Activated naive CD4-positive, alpha-beta T cell treated with anti-CD3 and anti-CD28 coated beads, Interleukin-2, amount 50 U/mL, for 16 hours (primary cell): ENCODE measurements at places on chromosomes 1 and 21.
A peak's percentile ranks its signal among the peaks of the same experiment; 100 is the strongest.

- DNase-seq, result no peak
Measured at GRCh38 chr21:21079646-21080045, 81.4 kb downstream of the NCAM2 start.

DNA sequence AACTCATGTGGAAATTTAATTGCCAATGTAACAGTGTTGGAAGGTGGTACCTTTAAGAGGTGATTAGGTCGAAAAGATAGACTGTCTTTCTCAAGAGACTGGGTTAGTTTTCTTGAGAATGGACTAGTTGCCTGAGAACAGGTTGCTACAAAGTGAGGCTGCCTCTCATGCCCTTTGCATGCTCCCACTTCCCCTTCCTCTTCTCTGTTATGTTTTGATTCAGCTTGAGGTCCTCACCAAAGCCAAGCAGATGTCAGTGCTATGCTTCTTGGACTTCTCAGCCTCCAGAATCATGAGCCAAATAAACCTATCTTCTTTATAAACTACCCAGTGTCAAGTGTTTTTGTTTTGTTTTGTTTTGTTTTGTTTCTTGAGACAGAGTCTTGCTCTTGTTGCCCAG, 187.0 kb upstream of the RUNX1 start:
- no peak for DNase-seq

DNA sequence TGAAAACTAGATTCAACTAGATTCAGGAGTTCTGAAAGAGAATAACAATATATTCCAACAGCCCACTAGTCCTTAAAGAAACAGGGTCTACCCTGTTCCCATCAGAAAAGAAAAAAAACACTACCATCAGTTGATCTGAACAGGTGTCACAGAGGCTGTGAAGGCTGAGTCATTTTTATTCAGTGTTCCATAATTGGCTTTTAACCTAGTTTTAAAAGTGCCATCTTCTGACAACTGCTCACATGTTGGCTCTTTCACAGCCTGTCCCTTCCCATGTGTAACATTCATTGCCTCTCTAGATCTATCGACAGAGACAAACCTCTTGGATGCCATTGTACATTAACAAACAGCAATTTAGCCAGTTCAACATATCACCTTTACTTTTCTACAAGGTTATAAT, 243.7 kb downstream of the TBX15 start:
- no peak for DNase-seq

DNA sequence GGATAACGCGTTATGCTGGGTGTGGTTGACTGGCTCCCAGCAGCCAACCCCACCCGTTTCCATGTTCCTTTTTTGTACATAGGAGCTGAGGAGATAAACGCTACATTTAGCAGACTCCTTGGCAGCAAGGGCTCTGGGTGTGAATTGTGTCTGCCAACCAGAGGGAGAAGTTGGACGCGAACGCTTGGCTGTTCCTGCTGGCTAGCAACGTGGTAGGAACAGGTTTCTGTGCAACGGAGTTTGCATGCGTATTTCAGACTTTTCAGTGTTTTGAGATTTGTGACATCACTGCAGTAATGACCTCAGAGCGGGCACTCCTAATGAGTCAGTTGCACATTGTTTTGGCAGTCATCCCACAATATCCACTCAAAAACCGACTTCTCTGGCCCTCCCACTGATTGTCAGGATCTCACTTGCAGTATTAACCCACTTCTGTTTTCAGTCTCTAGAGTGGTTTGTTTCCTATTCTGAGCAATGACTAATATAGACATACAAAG, 98.7 kb upstream of the RGS1 start:
- DNase-seq, result no peak

GRCh38 chr1:246875041-246876026, 56.4 kb downstream of the AHCTF1 start:
- no peak for DNase-seq

DNA sequence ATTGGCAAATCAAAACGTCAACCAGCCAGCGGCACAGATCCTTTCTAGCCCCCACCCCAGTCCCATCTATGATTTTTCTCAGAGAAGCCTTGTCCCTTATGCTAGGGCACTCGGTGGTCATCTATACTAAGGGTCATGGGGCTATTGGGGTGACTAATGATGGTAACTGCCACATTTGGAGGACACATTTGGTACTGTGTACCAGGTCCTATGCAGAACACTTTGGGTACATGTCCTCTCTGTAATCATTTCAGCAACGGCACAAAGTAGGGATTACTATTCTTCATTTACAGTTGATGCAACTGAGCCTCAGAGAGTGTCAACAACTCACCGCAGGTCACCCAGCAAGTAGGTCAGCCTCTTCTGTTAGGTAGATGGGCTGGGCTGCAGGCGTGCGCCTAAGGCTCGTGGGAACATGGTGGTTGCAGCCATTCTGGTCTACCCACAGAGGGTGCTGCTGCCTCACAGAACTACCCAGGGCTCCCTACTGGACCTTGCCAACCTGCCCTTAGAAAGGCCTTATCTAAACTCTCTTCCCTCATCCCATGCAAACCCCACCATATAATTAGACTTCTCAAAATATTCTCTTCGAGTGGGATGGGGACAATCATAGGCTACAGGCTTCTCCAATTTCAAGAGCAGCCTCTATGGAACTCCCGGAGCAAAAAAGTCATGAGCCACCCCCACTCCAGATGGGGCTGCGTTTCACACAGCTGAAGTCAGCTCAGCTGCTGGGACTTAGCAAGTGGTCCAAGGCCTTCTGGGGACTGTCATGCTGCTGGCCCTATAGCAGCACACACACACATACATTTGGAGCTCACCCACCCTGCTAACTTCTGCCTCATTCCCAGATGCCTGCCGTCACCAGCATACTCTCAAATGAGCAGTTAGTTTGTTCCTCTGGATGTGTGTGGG, 5.8 kb upstream of the SDHB start:
- DNase-seq, result no peak

GRCh38 chr1:197862671-197863070, 39.8 kb upstream of the C1orf53 start:
- no peak for DNase-seq

DNA sequence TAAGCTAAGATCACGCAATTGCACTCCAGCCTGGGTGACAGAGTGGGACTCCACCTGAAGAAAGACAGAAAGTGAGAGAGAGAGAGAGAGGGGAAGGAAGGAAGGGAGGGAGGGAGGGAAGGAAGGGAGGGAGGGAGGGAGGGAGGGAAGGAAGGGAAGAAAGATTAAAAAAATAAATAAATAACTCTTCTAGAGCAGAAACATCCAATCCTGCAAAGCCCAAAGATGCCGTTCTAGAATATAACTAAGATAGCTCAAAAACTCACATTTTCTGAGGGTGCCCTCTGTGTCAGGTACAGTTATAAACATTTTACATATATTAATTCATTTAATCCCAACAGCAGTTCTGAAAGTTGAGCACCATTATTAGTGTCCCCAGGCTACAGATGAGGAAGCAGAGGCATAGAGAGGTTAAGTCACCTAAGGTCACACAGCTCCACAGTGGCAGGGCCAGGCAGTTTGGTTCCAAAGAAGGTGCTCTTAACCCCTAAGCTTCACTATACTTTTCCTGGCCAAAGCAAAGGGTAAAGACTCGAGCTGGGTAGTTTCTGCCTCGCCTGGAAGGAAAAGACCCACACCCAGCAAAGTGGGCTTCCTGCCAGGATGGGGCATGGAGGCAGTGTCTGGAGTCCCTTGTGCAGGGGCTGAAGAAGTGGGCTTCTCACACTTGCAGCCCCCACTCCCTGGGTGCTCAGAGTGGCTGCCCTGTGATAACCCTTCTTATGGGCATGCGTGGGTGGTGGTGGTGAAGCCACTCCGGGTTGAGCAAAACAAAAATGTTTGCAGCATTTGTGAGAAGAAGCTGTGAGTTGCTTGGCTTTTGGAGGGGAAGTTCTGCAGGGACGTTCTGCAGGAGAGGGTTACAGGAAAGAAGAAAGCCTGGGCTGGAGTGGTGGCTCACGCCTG, 7.9 kb upstream of the PIK3CD start:
- no peak for DNase-seq

- DNase-seq, result peak; percentile 30
Measured at GRCh38 chr1:7942214-7942921, 1.7 kb upstream of the TNFRSF9 start.

GRCh38 chr1:3483801-3484444, 29.5 kb downstream of the ARHGEF16 start:
- peak; percentile 48 for DNase-seq

DNA sequence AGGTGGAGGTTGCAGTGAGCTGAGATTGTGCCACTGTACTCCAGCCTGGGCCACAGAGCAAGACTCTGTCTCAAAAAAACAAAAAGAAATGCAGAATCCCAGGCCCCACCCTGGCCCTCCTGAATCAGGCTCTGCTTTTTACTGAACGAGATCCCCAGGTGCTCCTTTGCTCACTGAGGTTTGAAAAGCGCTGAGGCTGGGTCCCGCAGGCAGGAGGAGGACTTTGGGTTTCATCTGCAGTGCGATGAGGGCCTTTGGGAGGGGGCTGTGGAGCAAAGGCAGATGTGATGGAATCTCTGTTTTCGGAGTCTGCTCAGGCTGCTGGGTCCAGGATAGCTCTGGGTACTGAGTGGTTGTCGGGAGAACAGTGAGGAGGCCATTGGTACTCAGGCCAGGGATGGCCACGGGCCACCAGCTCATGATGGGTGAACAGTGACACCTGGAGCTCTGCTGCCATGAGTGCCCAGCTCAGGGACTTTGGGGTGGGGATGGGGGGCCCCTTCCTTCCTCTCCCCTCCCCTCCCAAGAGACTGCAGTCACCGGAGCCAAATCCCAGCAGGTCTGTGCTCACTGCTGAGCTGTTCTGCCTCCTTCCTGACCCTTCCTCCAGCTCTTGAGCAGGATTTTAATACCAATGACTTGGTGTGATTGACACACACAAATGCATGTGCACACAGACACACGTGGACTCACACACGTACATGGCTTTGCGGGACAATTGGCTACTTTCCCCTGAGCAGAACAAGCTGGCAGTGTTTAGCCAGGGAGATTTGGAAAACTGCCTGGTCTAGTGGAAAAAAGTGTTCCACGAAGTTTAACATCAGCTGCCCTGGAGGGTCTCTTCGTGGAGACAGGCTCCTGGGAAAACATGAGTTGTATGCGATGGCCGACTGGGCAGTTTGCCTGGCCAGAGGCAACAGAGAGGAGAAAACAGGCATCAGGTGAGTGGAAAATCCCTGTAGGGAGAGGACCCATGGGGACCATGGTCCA, 3.6 kb upstream of the DHRS3 start:
- DNase-seq, result no peak

DNA sequence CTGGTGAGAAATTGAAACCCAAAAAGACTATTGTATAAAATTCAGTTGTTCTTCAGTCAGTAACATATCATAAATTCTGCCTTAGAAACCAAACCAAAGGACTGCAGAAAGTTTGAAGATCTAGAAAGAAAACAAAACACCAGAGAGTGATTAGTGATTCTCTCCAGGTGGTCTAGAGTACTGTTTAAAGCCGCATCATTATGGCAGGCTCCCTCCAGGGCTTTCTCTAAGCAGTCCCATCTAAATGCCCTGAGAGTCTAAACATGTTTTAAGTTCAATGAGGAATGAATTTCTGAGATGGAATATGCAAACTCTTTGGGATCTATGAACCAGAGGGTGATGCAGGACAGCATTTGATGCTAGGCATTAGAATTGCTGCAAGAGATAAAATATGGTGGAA, 100.9 kb upstream of the ST6GALNAC5 start:
- DNase-seq, result no peak

- DNase-seq, result no peak
Measured at GRCh38 chr1:60487565-60488345, 414.2 kb upstream of the C1orf87 start.

- no peak for DNase-seq
Measured at GRCh38 chr1:67792741-67793458, 40.4 kb downstream of the GNG12 start.

DNA sequence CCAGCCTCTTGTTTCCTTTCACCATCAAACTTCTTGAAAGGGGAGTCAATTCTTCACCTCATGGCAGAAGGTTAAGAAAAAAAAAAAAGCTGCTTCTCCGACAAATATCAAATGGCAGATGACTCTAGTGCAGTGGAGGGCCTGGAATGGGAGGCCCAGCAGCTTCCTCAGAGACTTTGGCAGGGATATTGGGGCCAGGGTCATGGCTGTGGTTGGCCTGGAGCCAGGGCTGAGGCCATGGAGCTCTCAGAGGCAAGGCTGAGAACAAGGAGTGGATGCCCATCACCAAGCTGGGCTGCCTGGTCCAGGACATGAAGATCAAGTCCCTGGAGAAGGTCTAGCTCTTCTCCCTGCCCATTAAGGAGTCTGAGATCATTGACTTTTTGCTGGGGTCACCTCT, 18.7 kb downstream of the MTF1 start:
- DNase-seq, result no peak

DNA sequence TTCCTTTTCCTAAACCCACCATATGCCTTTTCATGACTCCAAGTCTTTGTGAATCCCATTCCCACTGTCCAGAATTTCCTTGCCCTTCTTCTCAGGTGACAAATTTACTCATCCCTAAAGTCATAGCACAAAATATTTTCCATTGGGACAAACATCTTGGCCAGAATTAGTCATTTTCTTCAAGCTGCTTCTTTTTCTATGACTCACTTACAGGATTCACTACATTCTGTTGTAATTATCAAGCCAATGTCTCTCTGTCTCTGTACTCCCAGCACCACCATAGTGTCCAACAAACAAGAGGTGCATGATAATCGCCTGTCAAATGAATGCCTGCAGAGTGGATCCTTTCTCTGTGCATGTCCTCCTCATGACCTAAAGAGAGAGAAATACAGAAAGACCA, 37.8 kb downstream of the SGIP1 start:
- no peak for DNase-seq

- no peak for DNase-seq
Measured at GRCh38 chr1:215188302-215188950, 105.9 kb downstream of the KCNK2 start.

GRCh38 chr1:74395571-74395970, 116.8 kb downstream of the LRRC53 start:
- no peak for DNase-seq

DNA sequence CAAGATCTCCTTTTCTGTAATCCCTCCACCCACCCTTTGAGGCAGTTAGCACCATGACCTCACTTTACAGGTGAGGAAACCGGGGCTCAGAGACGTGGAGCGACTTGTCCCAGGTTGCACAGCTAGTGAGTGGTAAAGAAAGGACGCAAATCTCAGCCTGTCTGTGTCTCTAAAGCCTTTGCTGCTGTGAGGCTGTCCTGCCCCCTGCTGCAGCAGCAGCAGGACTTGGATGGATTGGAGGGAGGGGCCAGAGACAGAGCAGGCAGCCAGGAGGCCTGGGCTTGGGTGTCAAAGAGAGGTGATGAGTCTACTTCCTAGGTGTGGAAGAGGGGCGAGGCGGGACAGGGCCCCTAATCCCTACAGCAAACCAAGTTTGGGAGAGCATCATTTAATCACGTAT, 69.6 kb downstream of the PTPRU start:
- DNase-seq, result no peak

GRCh38 chr1:8733484-8733883, 84.0 kb downstream of the RERE start:
- no peak for DNase-seq

- no peak for DNase-seq
Measured at GRCh38 chr1:22673486-22674409, 20.7 kb downstream of the C1QB start.

GRCh38 chr1:88376421-88376820, 307.7 kb upstream of the PKN2 start:
- no peak for DNase-seq

GRCh38 chr1:91148641-91149069, 126.8 kb upstream of the ZNF644 start:
- DNase-seq, result no peak

GRCh38 chr1:154406572-154406879, 1.4 kb downstream of the IL6R start:
- no peak for DNase-seq

GRCh38 chr1:233613252-233614172, at the start of gene KCNK1:
Gene KCNK1, plus strand, starts transcription at chr1:233614106. Its CDS starts 66 bp downstream, at chr1:233614172.
- no peak for DNase-seq
